H7 (cell line): ENCODE measurements at places on chromosomes 2 and 18.

DNA sequence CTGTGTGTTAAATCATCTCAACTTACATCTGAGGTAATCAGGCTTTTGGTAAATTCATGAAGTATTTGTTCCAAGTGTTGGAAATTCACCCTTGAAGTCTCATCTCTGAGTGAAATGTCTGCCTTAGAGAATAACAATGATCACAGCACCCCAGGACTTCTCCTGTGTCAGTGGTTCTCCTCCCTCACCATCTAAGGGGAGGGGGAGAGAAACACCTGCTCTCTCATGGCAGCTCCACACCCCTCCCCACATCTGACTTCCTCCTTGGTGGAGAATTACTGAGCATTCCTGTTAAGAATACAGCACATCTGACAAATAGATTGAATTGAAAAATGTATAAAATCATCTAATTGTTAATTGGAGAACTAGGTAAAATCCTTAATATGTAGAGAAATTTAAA is 532.1 kb downstream of the RNF144A start:
- no peak for DNase-seq

DNA sequence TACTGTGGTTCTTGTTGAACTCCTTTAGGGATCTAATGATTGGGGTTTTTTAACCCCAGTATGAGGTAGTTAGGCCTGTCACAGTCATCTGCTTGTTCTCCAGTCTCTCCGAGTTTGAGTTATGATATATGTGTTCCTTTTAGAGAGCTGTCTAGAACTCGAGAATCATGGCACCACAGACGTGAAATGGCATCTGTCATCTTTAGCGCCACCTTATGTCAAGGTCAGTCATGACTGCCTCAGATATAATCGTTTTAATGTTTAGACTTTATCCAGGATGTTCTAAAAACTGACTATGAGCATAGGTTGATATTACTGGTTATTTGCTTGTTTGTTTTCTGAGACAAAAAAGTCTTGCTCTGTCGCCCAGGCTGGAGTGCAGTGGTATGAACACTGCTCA is 112.2 kb downstream of the CEP192 start:
- no peak for DNase-seq

- no peak for DNase-seq
These were observed 72.0 kb upstream of the ZCCHC2 start for GRCh38 chr18:62450546-62451410.

GRCh38 chr2:237900891-237901831 is 41.7 kb downstream of the RAMP1 start:
- DNase-seq: no peak

DNA sequence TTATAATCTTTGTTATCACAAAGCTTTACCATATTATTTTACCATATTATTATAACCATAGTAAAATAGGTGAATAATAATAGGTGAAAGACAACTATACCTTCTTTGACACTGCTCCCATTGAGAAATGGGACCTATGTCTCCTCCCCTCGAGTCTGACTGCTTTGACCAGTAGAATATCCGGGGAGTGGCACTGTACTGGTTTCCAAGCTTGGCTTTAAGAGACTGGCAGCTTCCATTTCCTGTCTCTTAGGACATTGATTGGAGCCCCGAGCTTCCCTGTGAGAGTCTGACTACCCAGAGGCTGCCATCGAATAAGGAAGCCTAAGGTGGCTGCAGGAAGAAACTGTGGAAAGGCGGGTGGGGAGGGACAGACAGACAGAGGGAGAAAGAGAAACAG is 40.1 kb upstream of the PLEKHM3 start:
- no peak for DNase-seq
